ENCODE measurements at places on chromosomes 6 and 20. TPM values are rescaled to one million over a fixed set of nuclear protein-coding genes. Genes with fewer than 3 reads are reported as not detected.

SNAP91 gene
- total RNA-seq: 0.72 TPM

ABCC10 gene
- total RNA-seq: 27.1 TPM

HINT3 gene
- total RNA-seq: 30.4 TPM

GLP1R gene
- not detected for total RNA-seq

PAX1 gene
- under 0.01 TPM for total RNA-seq

BLOC1S5 gene
- total RNA-seq: 15.3 TPM

HLA-DOA gene
- total RNA-seq: 2.4 TPM

CTAGE9 gene
- not detected for total RNA-seq

CFAP61 gene
- not detected for total RNA-seq

HMGCLL1 gene
- total RNA-seq: 0.36 TPM

C6orf132 gene
- total RNA-seq: 2.9 TPM

RIPPLY2 gene
- total RNA-seq: not detected

IYD gene
- total RNA-seq: not detected

AIF1 gene
- total RNA-seq: 0.36 TPM

PKIG gene
- total RNA-seq: 94.6 TPM

PRRT1 gene
- not detected for total RNA-seq

ZSCAN16 gene
- 4.1 TPM for total RNA-seq

MUCL3 gene
- not detected for total RNA-seq

GRM4 gene
- total RNA-seq: 0.36 TPM

SLC25A27 gene
- total RNA-seq: 9.4 TPM

AK9 gene
- total RNA-seq: 6.5 TPM

JPH2 gene
- 2.2 TPM for total RNA-seq

BANF2 gene
- not detected for total RNA-seq

Data from osteoblast (primary cell).